ENCODE measurements at places on chromosomes 7 and 10. TPM values are rescaled to one million over a fixed set of nuclear protein-coding genes. Genes with fewer than 3 reads are reported as not detected.

DNA sequence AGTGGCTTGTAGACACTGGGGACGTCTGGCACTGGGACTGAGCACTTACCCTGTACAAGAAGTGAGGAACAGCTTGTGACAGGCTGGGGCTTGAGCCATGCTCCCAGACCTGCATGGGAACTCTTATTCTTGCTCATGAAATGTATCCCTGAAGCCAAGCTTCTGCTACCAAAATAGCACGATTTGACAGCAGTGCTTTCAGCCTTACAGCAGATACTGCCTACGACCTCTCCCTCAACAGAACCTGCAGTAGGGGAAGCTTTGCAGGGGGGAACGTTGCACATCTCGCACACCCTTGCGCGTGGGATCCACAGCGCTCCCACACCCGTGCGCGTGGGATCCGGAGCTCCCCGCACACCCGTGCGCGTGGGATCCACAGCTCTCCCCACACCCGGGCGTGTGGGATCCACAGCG, 88.0 kb downstream of the CREM start:
- no peak overlapping the region for H3K4me3 ChIP-seq
- H3K27me3 ChIP-seq: no peaks in the 10 kb centered on the region
- peaks cover 5% of the 10 kb centered on the region for H3K36me3 ChIP-seq
- no peak for DNase-seq

- no peaks in the 10 kb centered on the region for H3K36me3 ChIP-seq
- H3K27ac ChIP-seq: no peak overlapping the region
- DNase-seq: no peak
- H3K27me3 ChIP-seq: no peaks in the 10 kb centered on the region
- H3K4me1 ChIP-seq: no peaks in the 10 kb centered on the region
These were observed 127.8 kb upstream of the ADCY1 start for GRCh38 chr7:45446195-45446944.

The AKR1C1 gene
- 61.7 TPM for total RNA-seq

The AGAP5 gene
- total RNA-seq: 9.9 TPM

The PEX1 gene
- total RNA-seq: 19.6 TPM

The SPDYE2B gene
- total RNA-seq: not detected

The PODXL gene
- 114 TPM for total RNA-seq
